Stimulated activated CD4-positive, alpha-beta T cell treated with anti-CD3 and anti-CD28 coated beads, TNF-alpha, amount 100 ng/mL, for 48 hours (primary cell): ENCODE measurements at places on chromosomes 5 and 9.
A peak's percentile ranks its signal among the peaks of the same experiment; 100 is the strongest.

- no peak for DNase-seq
These were observed 664.9 kb upstream of the WWC1 start for GRCh38 chr5:167626341-167627123.

DNA sequence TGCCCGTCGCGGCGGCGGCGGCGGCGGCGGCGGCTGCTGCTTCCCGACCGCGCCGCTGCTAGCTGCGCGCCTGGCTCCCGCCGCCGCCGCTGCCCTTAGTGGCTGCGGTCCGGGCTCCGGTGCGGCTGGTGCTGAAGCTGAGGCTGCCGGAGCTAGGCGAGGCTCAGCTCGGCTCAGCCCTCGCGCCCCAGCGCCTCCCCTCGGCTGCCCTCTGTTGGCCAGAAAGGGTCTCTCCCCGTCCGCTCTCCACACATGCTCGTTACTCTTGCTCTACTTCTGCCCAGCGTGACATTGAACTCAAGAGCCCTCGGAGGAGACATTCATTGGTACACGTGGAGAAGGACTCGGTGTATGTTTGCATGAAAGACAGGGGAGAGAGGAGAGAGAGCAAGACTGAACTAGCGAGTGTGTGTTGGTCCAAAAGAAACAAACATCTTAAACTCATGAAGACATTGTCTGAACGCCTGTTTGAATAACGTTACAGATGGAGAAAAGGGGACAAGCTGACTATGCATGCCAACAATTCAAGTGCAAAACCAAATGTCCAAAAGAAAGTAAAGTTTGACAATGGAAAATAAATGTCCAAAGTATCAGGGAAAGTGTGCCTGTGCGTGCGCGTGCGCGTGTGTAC, at the start of gene HCN1:
TSS of gene HCN1 (minus strand) at position 175 of the 631 bp plus-strand sequence.
- peak; percentile 21 for DNase-seq

- no peak for DNase-seq
These were observed 2.6 kb downstream of the EXOSC2 start for GRCh38 chr9:130696139-130696650.

DNA sequence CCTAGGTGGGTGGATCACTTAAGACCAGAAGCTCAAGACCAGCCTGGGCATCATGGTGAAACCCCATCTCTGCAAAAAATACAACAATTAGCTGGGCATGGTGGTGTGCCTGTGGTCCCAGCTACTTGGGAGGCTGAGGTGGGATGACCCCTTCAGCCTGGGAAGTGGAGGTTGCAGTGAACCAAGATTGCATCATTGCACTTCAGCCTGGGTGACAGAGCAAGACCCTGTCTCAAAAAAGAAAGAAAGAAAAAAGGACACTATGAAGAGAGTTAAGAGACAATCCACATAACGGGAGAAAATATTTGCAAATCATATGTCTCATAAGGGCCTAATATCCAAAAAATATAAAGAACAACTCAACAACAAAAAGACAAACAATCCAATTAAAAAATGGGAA, 57.9 kb downstream of the NDST1 start:
- DNase-seq: no peak

DNA sequence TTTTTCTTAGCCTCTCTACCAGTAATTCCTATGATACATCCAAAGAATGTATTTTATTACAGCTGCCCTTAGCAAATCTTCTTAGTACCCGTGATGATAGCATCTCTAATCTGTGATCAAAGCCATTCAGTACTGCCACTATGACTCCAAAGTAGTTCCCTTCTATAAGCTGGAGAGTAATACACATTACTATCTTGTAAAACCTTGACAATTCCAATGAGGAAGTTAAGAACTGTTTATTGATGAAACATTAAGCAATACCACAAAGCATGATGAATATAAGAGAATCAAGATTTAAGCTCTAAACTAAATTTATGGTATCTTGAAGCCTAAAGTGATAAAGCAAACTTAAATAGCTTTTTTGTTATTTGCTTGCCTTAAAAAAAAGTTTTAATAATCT, 86.1 kb downstream of the SMIM23 start:
- DNase-seq: no peak

DNA sequence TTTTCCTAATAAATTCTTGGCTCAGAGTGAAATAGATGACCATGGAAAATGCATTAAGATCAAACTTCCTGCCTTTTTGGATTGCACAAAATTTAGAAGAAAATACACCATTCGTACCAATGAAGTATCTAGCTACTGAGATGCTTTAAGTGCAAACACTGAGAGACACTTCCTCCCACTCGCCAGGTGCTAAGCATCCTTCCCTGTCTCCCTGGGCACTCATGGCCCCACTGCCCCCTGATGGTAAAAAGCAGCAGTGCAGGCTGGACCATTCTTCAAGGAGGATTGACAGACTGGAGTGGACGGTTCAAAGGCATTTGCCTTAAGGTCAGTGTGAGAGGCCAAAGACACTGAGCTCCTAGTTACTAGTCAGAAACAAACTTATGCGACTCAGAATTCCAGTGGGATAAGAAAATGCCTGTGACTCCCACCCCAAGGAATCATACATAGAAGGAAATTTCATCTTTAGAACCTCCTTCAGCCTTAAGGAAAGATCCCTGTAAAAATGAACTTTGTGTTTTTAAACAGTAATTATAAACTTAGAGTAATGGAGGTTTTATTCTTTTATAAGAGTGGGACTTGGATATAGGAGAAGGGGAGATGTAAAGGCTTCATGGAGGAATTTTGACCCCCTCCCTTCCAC, 86.0 kb upstream of the SLC30A5 start:
- peak; percentile 58 for DNase-seq

DNA sequence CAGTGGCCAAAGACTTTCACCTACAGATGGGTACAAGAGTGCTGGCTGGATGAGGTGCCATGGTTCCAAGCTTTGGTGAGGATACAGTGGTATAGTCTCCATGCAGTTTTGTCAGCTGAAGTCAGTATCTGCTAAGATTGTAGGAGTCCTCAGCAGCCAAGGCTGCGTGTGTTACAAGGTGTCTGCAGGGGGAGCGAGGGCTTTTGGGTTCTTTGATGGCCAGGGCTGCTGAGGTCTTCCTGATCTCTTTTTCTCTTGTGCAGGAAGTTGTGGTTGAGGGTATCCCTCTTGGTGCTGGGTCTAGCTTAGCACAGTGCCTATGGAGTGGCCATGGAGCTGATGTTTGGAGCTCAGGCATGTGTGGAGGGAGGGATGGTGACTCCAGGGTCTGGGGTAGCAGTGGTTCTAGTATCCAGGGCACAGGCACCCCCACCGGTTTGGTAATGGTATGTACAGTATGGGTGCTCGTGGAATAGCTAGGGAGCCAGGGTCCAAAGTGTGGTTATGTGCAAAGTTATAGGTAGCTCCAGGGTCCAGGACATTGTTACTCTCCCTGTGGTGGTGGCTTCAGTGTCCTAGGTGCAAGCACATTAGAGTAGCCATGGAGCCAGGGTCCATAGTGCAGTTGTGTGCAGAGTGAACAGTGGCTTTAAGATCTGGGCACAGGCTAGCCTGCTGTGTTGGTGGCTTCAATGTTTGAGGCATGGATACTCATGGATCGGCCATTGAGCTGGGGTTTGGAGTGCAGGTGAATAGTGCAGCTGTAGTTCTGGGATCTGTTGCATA, 36.7 kb downstream of the CNTLN start:
- no peak for DNase-seq

DNA sequence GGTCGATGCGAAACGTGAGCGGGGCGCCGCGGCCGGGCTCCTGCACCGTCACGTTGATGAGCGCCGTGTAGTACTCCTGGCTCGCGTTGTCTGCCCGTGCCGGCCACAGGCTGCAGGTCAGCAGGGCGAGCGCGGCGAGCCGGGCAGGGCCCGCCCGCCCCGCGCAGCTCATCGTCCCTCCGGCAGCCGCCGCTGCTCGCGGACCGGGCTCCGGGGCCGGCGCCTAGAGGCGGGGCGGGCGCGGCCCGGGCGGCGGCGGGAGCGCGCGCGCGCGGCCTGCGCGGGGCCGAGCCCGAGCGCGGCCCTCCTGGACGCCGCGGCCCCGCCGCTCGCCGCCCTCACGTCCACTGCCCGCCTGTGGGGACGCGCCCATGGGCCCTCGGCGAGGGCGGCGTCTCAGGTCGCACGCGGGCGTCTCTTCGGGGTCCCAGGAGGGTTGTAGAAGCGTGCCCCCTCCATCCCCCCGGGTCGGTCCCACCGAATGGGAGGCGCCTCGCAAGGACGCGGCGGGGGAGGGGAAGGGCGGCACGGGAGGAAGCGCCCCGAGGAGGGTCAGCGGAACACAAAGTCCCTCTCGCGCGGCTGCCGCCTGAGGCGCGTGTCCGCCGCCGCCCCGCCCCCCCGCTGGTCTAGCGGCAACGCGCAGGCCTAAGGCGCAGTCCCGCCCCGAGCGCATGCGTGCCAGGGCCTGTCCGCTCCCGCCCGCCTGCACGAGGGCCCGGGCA, at the start of gene RNF130:
TSS of gene RNF130 (minus strand) at position 229 of the 725 bp plus-strand sequence. CDS start at position 172, 57 bp downstream.
- peak; percentile 79 for DNase-seq

- DNase-seq: no peak
These were observed 2.6 kb upstream of the SNX18 start for GRCh38 chr5:54514841-54515432.

DNA sequence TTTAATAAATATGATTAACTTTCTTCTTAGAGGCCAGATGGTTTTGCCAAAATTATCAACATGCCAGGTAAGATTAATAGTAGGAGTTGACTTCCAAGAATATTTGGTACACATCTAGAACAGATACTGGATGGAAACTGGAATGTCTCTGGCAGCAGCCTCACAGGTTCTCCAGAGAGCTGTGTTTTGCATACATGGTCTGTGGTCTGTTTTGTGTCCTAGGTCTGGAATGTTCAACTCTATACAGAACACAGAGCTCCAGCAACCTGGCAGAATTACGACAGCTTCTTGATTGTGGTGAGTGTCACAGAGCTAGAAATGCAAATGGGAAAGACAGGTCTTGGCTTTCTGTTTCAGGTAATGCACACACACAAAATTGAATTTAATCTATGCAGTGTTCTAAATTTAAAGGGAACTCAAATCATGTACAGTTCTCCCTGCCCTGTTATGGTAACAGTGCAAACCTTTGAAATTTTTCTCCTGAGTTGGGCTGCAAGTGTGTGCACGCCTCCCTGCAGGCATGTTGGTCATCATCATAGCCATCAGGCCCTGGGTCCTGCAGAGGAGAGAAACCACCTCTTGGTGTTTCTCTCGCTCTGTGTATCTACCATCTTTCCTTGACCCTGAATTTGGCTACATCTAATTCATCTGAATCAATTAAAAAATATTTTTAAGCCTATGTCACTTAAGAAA, 58.3 kb downstream of the PIK3R1 start:
- DNase-seq: no peak

DNA sequence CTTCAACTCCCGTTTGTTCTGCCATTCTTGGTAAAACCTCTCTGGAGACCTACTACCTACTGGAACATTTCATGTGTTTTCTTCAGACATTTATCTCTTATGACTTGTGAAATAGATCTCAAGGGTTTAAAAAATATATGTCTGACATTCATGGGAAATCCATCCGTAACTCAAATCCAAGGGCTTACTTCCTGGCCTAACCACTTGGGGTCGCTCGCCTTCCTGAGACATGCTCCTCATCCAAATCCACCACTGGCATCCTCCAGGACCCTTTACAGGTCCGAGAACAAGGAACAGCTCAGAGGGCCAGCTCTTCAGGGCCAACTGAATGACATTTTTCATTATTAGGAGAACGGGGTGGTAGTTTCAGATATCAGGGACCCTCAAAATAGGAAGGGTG, 235.1 kb upstream of the TUT7 start:
- DNase-seq: no peak

DNA sequence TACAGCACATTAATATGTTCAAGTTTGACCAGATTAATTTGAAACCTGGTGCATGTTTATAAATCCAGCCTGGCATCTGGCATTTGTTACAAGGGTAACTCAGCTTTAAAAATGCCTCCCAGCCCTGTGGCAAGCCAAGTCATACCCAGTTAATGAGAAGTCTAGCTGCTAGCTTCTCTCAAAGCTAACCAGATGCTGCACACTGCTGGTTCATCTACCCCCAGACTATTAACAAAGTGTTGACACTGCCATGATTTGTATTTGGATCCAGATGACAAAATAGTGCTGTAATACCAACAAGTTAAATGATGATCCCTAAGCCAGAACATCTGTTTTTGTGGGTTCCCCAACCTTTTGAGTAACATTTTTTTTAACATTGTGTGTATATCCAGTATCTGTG, 573.7 kb upstream of the DAB2 start:
- DNase-seq: no peak

GRCh38 chr5:9409413-9409960, 136.4 kb downstream of the SEMA5A start:
- no peak for DNase-seq

DNA sequence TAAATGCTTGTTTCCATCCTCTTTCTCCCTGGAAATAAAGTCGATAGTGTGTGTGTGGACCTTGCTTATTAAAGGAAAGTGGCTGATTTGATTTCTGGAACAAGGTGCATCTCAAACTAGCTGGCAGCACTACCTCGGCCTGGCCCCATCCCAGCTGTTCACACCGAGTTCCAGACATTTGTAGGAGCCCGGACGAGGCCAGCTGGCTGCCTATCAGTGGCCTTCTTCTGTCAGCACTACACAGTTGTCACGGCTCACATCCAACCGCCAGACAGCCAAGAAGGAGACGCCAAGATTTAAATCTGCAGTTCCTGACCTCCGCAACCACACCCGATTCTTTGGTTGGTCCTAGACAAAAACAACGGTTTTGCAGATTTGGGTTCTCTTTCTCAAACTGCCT, 63.6 kb downstream of the PALM2AKAP2 start:
- DNase-seq: no peak

GRCh38 chr9:136616307-136616635, 46.4 kb upstream of the EGFL7 start:
- no peak for DNase-seq

- DNase-seq: no peak
These were observed 123.8 kb downstream of the DROSHA start for GRCh38 chr5:31407921-31408693.

- no peak for DNase-seq
These were observed 210.9 kb downstream of the C9orf152 start for GRCh38 chr9:109996936-109997580.

- no peak for DNase-seq
These were observed 8.7 kb downstream of the PCAT7 start for GRCh38 chr9:94563548-94563947.

- DNase-seq: no peak
These were observed 994.7 kb downstream of the CDH12 start for GRCh38 chr5:21858441-21858840.

GRCh38 chr9:92395617-92396016, 8.8 kb downstream of the OGN start:
- DNase-seq: no peak

- no peak for DNase-seq
These were observed 307.6 kb downstream of the CTNND2 start for GRCh38 chr5:11596657-11597071.

DNA sequence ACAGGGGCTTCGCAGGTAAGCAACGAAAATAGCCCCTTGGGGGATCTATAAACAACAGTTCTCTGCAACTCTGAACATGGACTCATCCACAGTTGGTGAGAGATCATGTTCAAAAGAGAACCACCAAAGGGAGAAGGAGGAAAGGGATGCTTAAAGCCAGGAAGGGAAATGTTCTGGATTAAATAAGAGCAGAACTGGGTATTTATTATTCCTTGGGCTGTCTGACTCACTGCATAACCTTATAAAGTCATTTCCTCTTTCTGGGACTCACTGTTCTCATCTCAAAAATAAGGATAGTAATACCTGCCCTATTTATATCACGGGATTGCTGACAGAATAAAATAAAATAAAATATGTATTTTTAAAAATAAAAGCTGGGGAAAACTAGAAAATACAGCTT, 11.2 kb upstream of the MARCHF3 start:
- DNase-seq: no peak
